ENCODE measurements at places on chromosomes 12 and 14.

DNA sequence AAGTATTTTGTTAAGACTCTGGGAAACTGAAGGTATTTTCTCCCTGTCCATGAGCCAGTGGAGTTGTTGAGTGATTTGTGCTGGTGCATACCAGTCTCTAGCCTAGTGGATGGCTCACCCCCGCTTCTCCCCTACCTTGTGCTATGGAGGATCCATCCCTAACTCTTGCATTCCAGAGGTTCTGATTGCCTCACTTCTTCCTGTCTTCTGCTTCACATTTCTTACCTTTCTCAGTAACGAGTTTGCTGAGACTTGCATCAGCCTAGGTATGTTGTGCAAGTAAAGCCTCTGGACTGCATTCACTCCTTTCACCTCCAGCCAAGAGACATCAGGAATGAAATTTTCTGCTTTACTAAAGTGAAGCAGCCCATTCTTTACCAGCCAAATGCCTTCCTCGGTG, 391.6 kb downstream of the ZFP36L1 start:
- H3K27me3 ChIP-seq: no peaks in the 10 kb centered on the region
- H3K27ac ChIP-seq: no peak overlapping the region
- H3K36me3 ChIP-seq: no peaks in the 10 kb centered on the region
- H3K4me3 ChIP-seq: no peak overlapping the region
- DNase-seq: no peak

GRCh38 chr14:81416194-81416952, 16.2 kb upstream of the STON2 start:
- no peak overlapping the region for H3K4me3 ChIP-seq
- no peaks in the 10 kb centered on the region for H3K36me3 ChIP-seq
- H3K4me1 ChIP-seq: peaks cover 4% of the 10 kb centered on the region
- H3K27me3 ChIP-seq: peaks cover 13% of the 10 kb centered on the region

DNA sequence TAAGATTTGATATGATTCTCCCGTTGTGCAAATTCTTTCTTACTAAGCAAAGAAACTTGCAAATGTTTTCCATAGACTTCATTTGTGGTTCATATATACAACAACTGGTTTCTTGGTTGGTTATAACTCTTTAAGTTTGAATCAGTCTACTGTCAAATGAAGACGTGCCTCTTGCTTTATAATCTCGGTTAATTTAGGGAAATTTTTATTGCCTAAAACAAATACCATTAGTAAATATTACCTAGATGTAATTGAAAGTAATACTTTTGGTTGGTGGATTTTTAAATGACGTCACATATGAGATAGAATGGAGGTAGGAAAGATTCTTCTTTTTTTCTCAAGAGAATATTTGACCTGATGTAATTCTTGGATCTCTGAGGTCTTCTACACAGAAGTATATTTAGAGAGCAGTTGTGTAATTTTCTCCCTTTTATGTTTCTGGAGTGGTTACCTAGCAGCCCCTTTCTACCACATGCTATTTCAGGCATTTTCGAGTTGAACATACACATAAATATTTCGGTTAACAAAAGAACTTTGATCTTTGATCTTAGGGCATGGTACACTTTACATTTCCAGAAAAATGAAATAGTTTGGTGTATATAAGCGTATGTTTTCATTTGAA, 1.7 kb downstream of the ATF7IP start:
- H3K36me3 ChIP-seq: peaks cover 32% of the 10 kb centered on the region
- peak overlapping the region; percentile 80 for H3K4me3 ChIP-seq
- H3K4me1 ChIP-seq: peaks cover 45% of the 10 kb centered on the region

- H3K4me1 ChIP-seq: no peaks in the 10 kb centered on the region
- no peak for DNase-seq
- no peak overlapping the region for H3K27ac ChIP-seq
- H3K4me3 ChIP-seq: no peak overlapping the region
These were observed 482.8 kb upstream of the TBX3 start for GRCh38 chr12:115166698-115167315.

DNA sequence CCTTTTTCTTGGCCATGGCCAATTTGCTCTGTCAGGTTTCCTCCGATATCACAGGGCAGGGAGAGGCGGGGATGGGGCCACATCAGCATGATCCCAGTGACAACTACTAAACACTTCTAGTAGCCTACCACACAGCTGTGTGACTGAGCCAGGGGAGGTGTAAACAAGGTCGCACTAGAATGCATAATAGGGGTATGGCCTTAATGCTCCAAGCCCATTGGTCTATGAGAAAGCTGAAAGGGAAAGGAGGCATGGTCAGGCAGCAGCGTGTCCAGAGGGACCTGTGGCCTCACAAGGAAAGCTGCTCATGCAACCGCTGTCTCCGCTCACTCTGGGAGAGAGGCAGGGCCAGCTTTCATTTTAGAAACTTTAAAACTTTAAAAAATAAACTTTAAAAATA, 27.5 kb upstream of the ACTR6 start:
- H3K4me1 ChIP-seq: no peaks in the 10 kb centered on the region
- H3K4me3 ChIP-seq: no peak overlapping the region
- H3K36me3 ChIP-seq: peaks cover 16% of the 10 kb centered on the region
- no peaks in the 10 kb centered on the region for H3K27me3 ChIP-seq
